Small intestine (tissue), 16 donors: ENCODE measurements at places on chromosomes 7 and 10. TPM values are rescaled to one million over a fixed set of nuclear protein-coding genes. Genes with fewer than 3 reads are reported as not detected.

GRCh38 chr10:6379015-6379776, 176.5 kb downstream of the PFKFB3 start:
- DNase-seq: no peak

GRCh38 chr10:115209133-115209532, 116.0 kb downstream of the ATRNL1 start:
- no peak for DNase-seq

DNA sequence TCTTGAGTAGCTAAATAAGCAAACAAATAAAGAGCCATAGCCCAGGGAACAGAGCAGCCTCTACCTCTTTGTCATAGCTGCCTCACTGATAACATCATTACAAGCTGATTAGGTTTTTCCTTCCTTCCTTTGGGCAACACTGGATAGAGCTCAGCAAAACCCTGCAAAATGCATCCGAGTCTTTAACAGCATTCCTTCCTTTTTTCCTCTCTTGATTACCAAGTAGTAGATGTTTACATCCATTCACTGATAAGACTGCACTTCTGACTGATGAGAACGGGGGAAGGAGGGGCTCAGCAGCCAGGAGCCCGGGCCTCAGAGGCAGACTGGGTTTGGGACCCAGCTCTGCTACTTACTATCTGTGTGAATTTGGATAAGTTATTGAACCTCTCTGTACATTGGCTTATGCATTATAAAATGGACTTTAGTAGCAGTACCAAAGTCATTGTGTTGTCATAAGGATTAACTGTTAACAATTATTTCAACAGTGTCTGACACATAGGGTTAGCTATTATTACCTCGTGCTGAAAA, 214.2 kb downstream of the ANK3 start:
- peak; percentile 86 for DNase-seq

GRCh38 chr10:76172020-76172419, 740.6 kb downstream of the LRMDA start:
- no peak for DNase-seq

GRCh38 chr10:51092402-51092801, 18.1 kb downstream of the PRKG1 start:
- DNase-seq: no peak

DNA sequence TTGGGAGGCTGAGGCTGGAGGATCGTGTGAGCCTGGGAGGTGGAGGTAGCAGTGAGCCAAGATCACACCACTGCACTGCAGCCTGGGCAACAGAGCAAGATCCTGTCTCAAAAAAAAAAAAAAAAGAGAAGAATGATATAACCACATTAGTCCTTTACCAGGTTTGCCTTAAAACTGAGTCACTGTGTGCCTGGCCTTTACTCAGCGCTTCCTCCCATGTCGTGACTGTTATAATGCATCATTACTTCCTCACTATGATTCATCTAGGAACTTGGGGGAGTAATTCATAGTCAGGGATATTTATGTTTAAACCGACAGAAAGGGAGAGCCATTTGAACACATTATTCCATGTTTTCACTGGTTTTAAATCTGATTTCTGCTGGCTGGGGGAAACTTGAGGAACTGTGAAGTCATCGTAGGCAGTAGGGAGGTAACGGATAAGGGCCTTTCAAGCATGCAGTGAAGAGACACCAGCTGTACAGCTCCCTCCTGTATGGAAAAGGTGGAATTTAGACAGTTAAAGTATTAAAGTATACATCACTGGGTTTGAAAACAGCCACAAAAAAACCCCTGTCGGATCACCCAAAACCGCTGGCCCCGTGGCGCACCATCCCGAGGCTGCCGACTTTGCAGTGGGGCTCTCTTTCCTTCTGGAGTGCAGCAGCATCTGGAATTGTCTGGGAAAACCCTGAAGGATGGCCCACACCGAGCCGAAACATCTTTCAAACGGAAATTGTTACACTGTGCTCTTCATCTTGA, 119.8 kb downstream of the NKX6-2 start:
- DNase-seq: no peak

- DNase-seq: no peak
These were observed 6.1 kb downstream of the KCTD7 start for GRCh38 chr7:66634816-66635215.

- no peak for DNase-seq
These were observed 83.2 kb upstream of the ZNF479 start for GRCh38 chr7:57215423-57215822.

DNA sequence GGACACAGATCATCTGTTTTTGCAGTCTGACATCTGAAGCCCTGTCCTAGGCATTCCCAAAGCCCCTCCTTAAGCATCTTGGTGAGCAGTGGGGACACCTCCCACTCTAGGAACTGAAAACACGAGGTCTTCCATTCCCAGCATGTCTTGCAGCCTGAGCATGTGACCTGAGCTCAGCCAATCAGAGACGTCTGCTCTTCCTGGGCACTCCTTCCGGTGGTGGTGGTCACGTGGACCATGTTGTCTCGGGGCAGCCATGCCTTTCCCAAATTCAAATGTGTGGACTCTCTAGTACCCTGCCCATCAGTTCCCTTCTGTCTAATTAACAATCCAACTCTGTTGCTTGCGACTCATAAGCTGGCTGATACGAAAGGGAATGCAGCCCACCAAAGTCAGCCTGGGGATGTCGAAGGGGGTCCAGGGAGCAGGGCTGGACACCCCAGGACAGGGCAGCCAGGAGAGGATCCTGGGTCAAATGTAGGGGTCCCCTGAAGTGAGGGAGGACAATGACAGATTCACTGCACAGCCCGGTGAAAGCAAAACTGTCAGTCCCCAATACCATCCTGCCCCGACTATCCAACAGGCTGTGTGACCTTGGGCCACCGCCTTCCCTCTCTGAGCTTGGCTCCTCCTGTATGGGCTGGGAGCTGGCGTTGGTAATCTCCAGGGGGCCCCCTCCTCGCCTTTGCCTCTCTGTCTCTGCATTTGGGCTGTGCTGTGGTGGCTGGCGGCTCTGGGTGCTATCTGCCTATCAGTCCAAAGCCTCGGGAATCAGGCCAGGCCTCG, 57.4 kb upstream of the BAIAP2L1 start:
- no peak for DNase-seq

GRCh38 chr7:30091491-30091912, 43.3 kb upstream of the MTURN start:
- no peak for DNase-seq

DNA sequence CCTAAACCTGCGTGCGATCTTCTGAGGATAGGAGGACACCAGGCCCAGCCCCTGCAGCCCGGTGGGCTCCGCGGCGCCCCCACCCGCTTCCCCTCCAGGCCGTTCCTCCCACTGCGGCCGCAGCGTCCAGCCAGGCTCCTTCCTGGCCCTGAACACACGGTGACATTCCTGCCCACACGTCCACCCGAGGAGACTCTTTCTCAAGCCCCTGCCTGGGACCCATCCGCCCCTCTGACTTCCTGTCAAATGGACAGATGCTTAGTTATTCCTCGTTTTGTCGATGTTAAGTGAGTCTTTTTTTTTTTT, 32.4 kb upstream of the RNF32 start:
- no peak for DNase-seq

EBLN1 gene
- not detected for polyA plus RNA-seq

FOXP2 gene
- polyA plus RNA-seq: 2.9 TPM

IFIT1B gene
- 0.04 TPM for polyA plus RNA-seq

ADRA2A gene
- 1.1 TPM for polyA plus RNA-seq

TMEM236 gene
- 16.8 TPM for polyA plus RNA-seq

CPN1 gene
- polyA plus RNA-seq: not detected

CYP3A4 gene
- 310 TPM for polyA plus RNA-seq

GPR15LG gene
- not detected for polyA plus RNA-seq

GTF2IRD1 gene
- 13.2 TPM for polyA plus RNA-seq

RBP3 gene
- 0.03 TPM for polyA plus RNA-seq
